Cortex of kidney (tissue), 1 donor: ENCODE measurements at places on chromosomes 4 and X.

DNA sequence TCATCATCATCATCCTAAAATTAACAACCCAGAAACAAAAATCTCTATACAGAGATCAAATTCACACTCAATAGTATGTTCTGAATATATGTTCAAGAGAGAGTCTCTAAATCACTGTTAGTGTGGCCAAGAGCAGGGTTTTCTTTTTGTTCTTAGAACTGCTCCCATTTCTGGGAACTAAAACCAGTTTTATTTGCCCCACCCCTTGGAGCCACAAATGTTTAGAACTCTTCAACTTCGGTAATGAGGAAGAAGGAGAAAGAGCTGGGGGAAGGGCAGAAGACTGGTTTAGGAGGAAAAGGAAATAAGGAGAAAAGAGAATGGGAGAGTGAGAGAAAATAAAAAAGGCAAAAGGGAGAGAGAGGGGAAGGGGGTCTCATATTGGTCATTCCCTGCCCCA is 32.3 kb downstream of the CYBB start:
- DNase-seq, result no peak

DNA sequence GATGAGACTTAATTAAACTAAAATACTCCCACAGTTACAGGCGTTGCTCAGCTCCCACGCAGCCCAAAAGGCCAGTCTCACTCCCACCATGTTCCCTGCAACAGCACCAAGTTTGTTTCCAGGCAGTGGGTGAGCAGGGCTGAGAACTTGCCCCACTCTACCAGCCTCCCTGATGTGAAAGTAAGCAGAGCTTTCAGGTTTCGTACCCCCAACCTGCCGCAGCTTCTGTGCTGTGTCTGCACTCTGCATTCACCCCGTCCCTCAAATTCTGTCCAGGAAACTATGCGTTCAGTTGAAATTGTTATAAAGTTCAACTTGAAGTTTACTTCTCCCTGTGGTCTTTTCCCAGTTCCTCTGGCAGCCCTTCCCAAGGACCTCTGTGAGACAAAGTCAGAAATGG is 17.2 kb downstream of the GLUD2 start:
- DNase-seq, result no peak

DNA sequence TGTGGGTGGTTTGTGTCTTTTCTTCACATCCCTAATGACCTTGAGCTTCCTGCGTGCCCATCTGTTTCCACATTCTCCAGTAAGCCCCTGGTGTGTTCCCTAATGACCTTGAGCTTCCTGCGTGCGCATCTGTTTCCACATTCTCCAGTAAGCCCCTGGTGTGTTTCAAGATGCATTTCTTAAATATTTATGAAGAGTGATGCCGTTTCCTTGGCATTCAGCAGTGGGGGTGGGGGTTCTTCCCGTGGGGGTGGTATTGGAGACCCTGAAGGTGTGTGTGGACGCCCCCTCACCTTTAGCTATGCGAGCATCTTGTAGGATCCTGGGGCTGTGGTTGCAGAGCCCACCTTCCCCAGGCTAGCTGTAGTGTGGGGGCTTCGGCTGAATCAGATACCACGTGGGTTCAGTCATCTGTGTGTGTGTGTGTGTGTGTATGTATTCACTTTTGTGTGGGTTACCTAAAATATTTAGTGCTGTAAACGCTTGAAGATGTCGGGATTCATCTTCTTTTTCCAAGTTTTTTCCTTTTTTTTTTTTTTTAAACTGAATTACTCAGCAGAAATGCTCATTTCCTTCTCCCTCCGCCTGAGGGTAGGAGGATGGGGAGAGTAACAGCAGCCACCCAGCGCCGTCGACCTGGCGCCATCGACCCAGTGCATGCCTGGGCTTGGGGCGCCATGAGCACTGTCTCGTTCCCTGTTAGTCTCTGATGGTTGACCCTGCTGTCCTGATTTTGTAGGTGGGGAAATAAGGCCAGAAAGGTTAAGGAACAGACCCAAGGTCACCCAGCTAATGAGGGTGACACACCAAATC is 9.9 kb downstream of the NSG1 start:
- DNase-seq, result no peak

GRCh38 chr4:38367642-38368174 is 296.3 kb upstream of the KLF3 start:
- no peak for DNase-seq

GRCh38 chr4:24686866-24687692 is 102.7 kb upstream of the DHX15 start:
- no peak for DNase-seq

- no peak for DNase-seq
These were observed at the start of gene NSD2 for GRCh38 chr4:1870578-1871443. Gene NSD2, plus strand, starts transcription at chr4:1871393. Its CDS starts 29,262 bp downstream, at chr4:1900655.

GRCh38 chrX:153933748-153934147 is 1.1 kb downstream of the NAA10 start:
- no peak for DNase-seq

- DNase-seq, result no peak
These were observed 53.1 kb downstream of the CCNI start for GRCh38 chr4:77022560-77023179.

- DNase-seq, result no peak
These were observed 212.8 kb upstream of the PDE5A start for GRCh38 chr4:119841361-119841760.

DNA sequence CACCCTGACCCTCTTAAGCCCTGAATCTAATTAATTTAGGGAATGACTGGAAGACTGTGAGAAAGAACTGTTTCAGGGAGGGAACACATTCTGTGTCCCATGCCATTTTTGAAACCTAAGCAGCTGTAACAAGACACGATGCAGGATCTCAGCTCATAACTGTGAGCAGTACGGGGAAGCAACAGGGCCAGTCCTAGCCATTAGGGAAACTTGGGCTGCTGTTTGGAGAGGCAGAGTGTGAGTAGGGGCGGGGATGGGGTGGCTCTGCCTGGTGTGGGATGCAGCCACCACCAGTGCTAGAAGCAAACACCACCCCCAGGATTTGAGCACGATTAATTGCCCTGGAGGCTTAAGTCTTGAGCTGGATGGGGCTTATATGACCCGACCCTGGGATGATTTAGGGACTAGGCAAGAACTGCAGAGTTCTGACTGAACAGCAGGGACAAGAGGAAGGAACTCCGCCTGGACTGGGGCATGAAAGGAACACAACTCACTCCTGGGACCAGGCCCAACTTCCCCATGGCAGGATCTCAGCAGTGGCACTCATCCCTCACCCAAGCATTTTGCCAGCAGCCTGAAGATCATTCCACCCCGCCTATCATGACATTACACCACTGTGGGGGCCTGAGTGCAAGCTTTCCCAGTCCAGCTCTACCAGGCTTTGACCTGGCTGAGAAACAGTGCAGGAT is 43.1 kb downstream of the ATRX start:
- no peak for DNase-seq
